ENCODE measurements at places on chromosomes 3 and 15. TPM values are rescaled to one million over a fixed set of nuclear protein-coding genes. Genes with fewer than 3 reads are reported as not detected.

SMCO1 gene
- total RNA-seq = not detected

CHRNA7 gene
- total RNA-seq = 0.44 TPM

ABHD14A gene
- 37.7 TPM for total RNA-seq

LIPH gene
- 3.8 TPM for total RNA-seq

APOD gene
- 1,841 TPM for total RNA-seq

PCLAF gene
- total RNA-seq = 0.88 TPM

IL12A gene
- total RNA-seq = not detected

SLC2A2 gene
- not detected for total RNA-seq

TEX55 gene
- total RNA-seq = not detected

TADA3 gene
- 61.9 TPM for total RNA-seq

Measured in subcutaneous adipose tissue (tissue), 4 donors.